CD4-positive, alpha-beta T cell treated with Interleukin-21 for 1 hour (primary cell): ENCODE measurements at places on chromosomes 11 and 22.

DNA sequence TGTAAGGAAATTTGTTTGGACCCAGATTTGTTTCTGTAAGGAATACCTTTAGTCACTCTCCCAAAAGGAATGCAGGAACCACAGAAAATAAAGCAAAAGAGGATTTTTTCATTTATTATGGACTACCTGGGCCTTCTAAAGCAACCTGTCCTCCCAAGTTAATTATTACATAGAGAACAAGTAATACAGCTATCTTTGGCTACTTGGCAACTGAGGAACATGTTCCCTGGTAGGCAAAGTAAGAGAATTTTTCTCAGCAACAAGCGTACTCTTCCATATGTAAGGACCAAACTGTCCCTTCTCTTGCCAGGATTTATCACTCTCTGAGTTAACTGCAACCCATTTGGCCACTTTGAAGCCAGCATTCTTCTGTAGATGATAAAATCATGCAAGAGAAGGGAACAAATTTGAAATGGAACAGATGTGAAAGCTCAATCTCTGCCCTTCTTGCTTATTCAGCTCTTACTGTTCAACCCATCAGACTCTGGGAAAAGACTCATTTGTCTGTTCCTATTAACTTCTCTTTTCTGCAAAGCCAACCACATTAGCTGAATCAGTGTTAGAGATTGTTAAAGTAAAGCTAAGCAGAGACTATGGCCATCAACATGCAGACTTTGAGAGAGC, 190.2 kb downstream of the SWAP70 start:
- no peak for DNase-seq

- DNase-seq, result no peak
Measured at GRCh38 chr11:12668166-12668565, 6.1 kb upstream of the TEAD1 start.

DNA sequence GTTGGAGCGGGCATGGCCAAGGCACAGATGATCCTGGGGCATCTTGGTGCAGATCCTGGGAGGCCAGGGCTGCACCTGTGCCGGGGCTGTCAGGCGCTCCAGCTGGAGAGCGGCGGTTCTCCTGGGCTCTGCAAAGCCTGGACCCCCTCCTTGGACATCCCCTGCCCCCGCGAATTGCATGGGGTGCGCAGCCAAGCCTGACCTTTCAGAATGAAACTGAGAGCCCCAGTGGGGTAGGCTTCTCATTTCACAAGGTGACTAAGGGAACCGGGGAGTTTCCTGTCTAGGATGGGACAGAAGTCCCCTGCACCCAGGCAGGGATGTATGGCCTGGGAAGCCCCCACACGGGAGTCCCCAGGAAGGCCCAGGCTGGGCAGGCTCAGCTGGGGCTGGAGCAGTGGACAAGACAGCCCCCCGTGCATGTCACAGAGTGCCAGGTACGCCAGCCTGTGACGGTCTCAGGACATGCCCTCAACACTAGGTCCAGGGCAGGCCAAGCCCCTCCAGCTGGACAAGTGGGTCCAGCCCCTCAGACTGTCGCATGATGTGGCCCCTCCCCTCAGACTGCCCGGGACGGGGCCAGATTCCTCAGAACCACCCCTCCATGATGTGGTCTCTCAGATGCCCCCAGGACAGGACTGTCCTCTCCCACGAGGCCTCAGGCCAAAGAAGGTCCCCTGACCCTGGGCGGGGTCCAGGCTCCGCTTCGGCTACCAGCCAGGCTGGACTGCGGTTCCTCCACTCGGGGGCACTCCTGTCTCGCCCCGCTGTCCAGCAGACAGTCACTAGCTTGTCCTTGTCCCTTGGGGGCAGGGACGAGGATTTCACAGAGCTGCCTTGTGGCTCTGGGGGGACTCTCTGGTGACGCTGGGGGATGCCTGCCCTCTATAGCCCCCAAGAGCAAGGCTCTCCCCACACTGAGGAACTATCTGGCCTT, 2.3 kb downstream of the LSP1 start:
- DNase-seq, result no peak

- no peak for DNase-seq
Measured at GRCh38 chr22:23067691-23068090, 2.6 kb upstream of the GNAZ start.
